NCI-H2029 treated with DMSO at 0.1 percent for 48 hours (cell line): ENCODE measurements at places on chromosomes 3 and 15.
A peak's percentile ranks its signal among the peaks of the same experiment; 100 is the strongest.

GRCh38 chr3:178244733-178245709 lies 291.2 kb upstream of the KCNMB2 start:
- no peak for DNase-seq

DNA sequence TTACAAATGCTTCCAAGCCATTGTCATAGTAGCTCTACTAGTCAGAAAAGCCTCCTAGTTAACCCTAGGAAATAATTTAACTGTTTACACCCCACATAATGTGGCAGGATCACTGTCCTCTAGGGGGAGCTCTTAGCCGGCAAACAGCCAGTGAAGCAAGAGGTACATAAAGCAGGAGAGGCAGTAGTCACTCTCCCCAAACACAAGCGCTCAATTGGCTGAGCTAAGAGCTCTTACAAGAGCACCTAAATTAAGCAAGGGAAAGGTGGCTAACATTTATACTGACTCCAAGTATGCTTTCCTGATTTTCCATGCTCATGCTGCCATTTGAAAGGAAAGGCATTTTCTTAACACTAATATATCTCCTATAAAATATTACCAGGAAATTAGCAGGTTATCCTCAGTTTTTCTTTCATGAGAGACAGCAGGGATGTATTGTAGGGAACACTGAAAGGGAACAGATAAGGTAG lies 37.6 kb downstream of the NCEH1 start:
- DNase-seq = peak; percentile 70

- DNase-seq = no peak
Observed at GRCh38 chr3:141302364-141303141, 65.8 kb upstream of the ZBTB38 start.

DNA sequence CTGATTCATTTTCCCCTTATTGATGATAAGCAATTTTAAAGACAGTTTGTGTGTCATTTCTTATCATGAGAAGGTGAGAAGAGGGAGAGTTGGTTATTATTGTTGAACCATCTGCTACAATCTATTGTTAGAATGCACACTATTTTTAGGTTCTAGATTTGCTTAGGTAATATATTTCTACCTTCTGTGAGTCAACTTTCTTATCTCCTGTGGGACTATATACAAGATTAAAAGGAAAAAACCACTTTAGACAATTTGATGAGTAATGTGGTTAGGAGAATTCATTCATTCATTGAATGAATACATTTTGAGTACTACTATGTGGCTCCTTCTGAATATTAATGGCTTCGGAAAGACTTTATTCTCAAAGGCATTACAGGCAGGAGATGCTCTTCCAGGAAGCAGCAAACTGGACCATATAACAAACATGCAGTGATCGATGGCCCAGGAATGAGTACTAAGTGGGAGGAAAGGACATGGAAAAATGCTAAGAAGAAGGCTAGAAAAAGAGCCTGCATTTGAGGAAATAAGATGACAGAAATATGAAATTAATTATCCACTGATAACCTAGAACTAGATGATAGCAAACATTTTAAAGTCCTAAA lies 22.4 kb downstream of the SPTSSB start:
- DNase-seq = no peak

GRCh38 chr3:32354362-32354778 lies 37.3 kb upstream of the CMTM7 start:
- DNase-seq = no peak

DNA sequence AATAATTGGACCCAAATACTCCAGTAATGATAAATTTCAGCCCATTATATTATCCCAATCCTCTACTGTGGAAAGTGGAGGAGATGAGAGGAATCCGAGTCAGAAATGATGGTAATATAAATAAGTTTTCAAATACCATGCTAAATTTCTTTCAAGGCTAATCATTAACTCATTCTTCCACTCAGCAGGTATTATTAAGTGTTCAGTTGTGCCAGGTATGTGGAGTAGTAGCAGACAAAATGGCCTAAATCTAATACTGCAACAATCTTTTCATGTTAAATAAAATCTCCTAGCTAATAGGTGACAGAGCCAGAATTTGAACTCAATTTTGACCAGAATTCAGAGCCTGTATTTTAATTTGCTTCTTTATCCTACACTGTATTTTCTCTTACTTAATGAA lies 538.6 kb upstream of the ROBO2 start:
- DNase-seq = no peak

DNA sequence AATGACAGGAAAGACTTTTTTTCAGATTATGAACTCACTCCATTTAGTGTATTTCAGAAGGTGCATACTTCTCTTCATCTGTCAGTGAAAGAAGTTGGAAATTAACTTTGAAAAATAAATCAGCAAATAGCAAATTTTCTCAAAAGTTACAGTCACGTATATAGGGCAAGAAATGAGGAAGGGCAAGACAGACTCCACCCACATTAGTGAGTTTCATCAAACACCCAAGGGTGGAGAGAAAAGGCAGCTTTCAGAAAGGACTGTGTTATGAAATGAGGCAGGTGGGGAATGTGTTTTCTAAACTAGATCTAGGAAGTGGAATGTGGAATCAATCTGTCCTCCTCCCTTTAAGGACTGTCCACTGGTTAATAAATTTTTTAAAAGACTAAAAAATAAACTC lies 2.9 kb downstream of the SLC22A13 start:
- DNase-seq = no peak

GRCh38 chr3:143311096-143311495 lies 191.5 kb downstream of the CHST2 start:
- DNase-seq = no peak

DNA sequence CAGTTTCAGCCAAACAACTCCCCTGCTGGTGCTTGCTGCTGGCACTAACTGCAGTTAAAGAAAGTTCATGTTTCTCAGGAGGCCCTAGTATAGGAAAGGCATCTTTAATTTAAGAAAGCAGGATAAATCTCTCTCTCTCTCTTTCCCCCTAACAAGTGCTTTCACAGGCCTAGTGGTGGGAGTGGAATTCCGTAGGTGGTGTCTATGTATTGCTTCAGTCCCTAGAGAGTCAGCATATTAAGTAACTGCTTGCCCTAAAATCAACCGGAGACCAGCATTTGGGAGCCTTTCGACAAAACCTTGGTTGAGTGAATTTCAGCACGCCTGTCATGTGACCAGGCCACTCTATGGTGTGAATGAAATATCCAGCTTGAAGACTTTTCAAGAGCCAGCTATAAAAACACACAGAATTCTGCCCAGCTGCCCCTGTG lies 169.2 kb upstream of the TGFBR2 start:
- no peak for DNase-seq

- DNase-seq = no peak
Observed at GRCh38 chr3:69294014-69294766, 91.7 kb downstream of the FRMD4B start.

DNA sequence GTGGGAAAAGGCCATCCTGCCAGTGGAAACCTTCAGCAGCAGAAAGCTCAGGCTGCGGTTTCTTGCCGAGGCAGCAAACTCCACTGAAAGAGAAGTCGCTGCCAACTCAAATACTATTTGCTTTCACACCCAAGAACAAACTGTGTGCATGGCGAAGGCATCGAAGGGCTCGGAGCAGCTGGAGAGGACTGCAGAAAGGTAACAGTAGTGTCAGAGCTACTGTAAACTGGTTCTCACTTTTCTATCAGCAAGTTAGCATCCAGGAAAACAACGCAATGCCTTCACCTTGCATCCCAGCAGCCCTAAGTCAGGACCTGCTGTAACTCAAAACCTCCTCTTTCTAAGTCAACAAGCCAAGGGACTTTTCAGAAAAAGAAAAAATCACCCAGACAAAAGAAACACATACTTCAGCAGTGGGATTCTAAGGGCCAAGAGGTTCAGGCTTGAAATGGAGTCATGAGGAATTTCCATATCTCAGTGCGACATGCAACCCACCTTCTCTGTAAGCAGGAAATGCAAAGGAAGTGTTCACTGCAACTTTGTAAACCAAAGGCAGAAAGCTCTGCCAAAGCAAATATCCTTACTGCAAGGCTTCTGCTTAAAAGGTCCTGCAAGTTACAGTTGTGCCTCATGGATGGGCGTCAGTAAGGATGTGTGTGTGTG lies 193.5 kb downstream of the FOXP1 start:
- DNase-seq = peak; percentile 30

GRCh38 chr3:78978037-78978436 lies 789.8 kb downstream of the ROBO1 start:
- no peak for DNase-seq

DNA sequence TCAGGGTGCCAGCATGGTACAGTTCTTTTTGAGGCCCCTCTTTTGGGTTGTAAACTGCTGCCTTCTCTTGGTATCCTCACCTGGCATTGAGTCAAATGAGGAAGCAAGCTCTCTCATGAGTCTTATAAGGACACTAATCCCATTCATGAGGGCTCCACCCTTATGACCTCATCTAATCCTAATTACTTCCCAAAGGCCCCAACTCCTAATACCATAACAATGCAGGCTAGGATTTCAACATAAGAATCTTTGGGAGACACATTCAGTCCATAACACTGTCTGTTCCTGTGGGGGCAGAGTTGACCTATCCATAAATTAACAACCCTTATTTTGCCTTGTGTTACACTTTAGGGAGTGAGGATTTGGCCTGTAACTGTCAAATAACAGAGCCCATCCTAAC lies 278.3 kb downstream of the LRTM1 start:
- DNase-seq = no peak

- DNase-seq = no peak
Observed at GRCh38 chr3:53257465-53257864, 1.6 kb upstream of the TKT start.

- no peak for DNase-seq
Observed at GRCh38 chr3:186220365-186220764, 111.5 kb upstream of the ETV5 start.

- DNase-seq = no peak
Observed at GRCh38 chr3:135218782-135219181, 423.7 kb downstream of the EPHB1 start.

DNA sequence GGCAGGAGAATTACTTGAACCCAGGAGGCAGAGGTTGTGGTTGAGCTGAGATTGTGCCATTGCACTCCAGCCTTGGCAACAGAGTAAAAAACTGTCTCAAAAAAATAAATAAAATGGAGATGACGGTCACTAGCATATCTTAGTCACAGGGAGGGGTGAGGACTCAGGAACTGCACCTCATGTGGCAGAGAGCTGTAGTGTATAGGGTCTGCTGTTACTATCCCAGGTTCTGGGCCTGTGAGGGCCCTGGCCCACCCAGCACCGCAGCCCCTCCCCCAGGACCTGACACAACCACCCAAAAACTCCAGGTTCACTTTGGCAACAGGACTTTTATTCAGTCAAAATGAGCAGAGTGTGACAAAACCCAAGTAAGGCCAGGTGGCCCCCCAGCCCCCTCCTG lies 22.3 kb downstream of the RNU5B-1 start:
- no peak for DNase-seq

GRCh38 chr3:88092270-88092669 lies 33.2 kb downstream of the ZNF654 start:
- no peak for DNase-seq

- no peak for DNase-seq
Observed at GRCh38 chr3:104990758-104991157, 376.0 kb upstream of the ALCAM start.

GRCh38 chr15:75178171-75178937 lies 23.3 kb upstream of the C15orf39 start:
- no peak for DNase-seq

DNA sequence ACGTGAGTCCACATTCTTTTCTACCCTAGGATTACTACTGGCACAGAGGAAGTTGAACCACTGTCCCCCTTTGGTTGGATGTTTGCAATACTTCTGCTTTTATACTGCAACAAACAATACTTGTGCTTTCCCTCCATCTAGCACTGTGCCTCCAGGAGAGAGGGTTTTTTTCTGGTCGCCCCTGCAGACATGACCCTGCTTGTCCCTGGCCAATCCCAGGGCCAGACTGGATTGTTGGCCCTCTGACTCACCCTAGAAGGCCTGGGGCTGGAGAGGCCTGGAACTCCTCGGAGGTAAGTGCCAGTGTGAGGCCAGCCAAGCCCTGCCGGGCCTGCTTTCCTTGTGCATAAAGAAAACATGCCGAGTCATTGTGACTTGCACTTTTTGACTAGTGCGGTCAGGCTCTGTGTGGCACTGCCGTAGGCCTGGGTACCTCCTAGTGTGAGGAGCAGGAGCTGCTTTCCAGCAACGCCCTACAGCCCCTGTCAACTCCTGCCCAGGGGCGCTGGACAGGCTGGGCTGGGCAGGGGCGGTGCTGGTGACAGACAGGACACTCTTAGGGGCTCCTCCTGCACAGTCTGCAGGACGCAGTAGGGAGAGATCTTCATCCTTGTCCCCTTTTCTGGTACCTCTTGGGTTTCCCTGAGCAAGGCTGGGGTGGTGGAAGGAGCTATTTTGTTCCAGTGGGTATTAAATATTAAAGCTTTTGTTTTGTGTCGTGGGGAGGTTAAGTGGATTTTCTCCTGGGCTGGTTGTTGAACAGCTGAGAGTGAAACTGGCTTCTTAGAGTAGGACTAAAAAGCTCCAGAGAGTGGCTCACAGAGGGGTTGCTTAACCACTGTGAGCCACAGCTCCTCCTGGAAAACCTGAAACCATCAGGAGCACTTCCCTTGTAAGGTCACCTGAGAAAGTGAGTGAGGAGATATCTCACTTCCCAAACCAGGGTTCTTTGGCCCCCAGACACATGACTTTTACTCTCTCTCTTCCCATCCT lies 14.4 kb upstream of the TKT start:
- DNase-seq = peak; percentile 5

- DNase-seq = no peak
Observed at GRCh38 chr3:5058471-5058951, 63.6 kb upstream of the ARL8B start.

GRCh38 chr3:183156266-183156665 lies 6.3 kb downstream of the LAMP3 start:
- DNase-seq = no peak

DNA sequence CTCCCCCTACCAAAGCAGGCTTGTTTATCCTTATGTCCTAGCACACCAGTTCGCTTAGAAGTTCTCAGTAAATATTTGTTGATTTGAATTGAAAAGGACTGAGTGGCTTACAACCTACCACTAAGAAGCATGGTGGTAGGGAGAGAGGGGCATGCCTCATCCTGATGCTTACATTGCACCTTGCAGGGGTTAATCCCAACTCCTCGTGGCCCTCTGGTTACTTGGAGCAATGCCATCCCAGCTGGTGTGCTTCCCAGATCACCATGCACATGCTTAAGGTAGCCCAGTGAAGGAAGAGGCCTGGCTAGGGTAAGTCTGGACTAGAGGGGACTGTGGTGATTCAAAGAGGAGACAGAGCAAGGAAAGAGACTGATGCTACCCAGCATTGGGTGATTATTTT lies 253.3 kb downstream of the CLSTN2 start:
- peak; percentile 56 for DNase-seq

DNA sequence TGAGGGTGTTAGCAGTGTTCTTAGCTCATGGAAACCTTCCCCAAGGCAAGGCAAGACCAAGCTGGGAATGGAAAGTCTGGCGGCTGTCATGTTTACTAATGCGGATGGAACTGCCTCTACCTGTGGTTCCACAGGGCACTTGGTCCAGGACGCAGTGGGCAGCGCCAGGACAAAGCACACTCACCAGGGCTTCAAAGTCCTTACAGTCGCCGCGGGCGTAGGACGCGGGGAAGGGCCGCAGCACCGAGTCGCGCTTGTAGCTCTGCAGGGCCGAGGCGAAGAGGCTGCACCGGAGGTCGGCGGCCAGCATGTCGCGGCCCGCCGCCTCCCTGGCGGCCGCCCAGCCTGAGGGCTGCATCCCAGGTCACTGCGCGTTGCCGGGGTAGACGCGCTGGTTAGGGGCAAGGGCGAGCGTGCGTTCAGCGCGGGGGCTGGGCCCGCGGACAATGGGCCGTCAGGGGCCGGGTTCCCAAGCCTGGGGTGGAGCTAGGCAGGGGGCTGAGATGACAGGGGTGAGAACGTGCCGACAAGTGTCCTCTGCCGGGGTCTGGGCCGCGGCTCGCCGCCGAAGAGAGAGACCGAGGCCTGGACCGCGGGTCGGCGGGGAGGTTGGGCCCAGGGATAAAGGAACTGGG lies 497 bp downstream of the PARP16 start:
- DNase-seq = no peak
